ENCODE measurements at places on chromosomes 3 and 15. TPM values are rescaled to one million over a fixed set of nuclear protein-coding genes. Genes with fewer than 3 reads are reported as not detected.

The ST8SIA2 gene
- total RNA-seq: 0.35 TPM

The ALS2CL gene
- 10.1 TPM for total RNA-seq

The CAV3 gene
- total RNA-seq: not detected

The FGD5 gene
- total RNA-seq: 134 TPM

All from endothelial cell of umbilical vein (primary cell).